ENCODE measurements at places on chromosomes 7 and 10. TPM values are rescaled to one million over a fixed set of nuclear protein-coding genes. Genes with fewer than 3 reads are reported as not detected.

DNA sequence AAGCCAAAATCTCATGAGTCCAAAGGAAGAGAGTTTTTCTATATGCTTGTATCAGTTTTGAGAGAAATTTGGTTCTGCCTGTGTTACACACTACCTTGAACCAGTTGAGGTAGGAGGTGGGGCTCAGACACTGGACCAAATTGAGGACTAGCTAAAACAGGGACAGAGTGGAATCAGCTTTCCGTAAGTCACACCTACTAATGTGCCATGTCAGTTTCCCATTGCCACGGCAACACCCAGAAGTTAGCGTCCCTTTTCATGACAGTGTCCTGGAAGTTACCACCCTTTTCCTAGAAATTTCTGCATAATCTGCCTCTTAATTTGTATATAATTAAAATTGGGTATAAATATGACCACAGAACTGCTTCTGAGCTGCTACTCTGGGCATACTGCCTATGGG is 9.0 kb downstream of the ADK start:
- DNase-seq: no peak

The TLL2 gene
- not detected for total RNA-seq

DNA sequence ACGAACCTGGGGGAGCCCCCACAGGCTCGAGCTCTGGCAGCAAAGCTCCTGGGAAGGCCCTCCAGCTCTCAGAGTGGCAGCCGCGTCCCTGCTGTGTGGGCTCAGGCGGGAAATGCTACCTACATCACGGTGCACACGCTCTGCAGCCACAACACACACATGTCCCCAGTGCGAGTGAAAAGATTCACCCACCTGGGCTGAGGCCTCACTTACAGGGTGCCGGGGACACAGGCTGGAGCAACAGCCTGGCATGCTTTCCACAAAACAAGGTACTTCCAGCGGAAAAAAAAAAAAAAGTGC is 410.4 kb upstream of the FOXK1 start:
- DNase-seq: no peak

The LGI1 gene
- total RNA-seq: not detected

- no peak for DNase-seq
Observed at GRCh38 chr10:66837335-66837734, 88.5 kb upstream of the LRRTM3 start.

The NUTM2E gene
- not detected for total RNA-seq

- DNase-seq: no peak
Observed at GRCh38 chr10:129511758-129512157, 44.7 kb downstream of the MGMT start.

- no peak for DNase-seq
Observed at GRCh38 chr10:33091201-33091600, 133.2 kb upstream of the ITGB1 start.

The ELN gene
- 0.07 TPM for total RNA-seq

DNA sequence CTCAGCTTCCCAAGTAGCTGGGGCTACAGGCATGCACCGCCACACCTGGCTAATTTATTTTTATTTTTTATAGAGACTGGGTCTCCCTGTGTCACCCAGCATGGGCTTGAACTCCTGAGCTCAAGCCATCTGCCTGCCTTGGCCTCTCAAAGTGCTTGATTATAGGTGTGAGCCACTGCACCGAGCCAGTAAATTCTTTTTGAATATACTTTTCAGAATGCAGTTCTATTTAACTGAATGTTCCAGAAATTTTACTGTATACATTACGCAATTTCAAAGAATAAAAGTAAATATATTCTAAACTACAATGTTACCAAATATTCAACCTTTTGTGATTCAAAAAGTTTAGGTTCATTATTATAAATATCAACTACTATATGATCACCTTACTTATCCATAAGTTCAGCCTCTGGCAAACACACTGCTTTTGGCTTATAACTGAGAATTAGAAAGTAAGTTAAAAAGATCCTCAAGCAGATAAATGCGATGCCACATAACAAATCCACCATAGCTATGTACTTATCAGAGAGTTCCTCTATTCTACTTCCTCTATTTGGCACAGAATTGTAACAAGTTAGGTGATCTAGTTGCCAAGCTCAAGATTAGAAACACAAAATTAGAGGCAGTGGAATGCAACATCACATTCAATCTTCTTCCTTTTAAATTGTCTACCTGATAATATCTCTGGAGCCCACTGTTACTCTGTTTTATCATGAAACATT is 118.2 kb downstream of the ANK3 start:
- DNase-seq: no peak

GRCh38 chr10:49350138-49350537 is 45.8 kb downstream of the DRGX start:
- DNase-seq: no peak

DNA sequence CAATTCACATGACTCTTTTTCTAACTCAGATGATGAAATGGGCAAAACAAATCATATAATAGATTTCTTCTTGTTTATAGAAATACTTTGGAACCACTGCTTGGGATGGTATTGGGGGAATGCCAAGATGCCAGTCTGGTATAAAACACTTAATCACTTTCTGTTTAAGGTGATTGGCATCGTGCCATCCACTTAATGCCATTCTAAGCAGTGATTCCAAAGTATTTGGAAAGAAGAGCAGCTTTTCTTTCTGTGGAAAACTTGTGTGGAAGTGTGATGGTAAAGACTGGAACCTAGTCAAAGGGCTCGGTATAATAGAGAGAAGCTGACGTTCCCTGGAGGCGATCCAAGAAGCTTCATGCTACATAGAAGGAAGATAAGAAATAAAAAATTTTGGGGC is 120.6 kb downstream of the TMEM26 start:
- no peak for DNase-seq

The GPR85 gene
- total RNA-seq: not detected

GRCh38 chr7:8228766-8229674 is 32.9 kb downstream of the ICA1 start:
- no peak for DNase-seq

The TMEM178B gene
- total RNA-seq: 0.05 TPM

GRCh38 chr7:106604971-106605370 is 56.0 kb downstream of the CCDC71L start:
- DNase-seq: no peak

GRCh38 chr10:88987243-88987725 is 3.3 kb upstream of the FAS start:
- DNase-seq: peak; percentile 39

The HGF gene
- not detected for total RNA-seq

The RHOBTB1 gene
- not detected for total RNA-seq

DNA sequence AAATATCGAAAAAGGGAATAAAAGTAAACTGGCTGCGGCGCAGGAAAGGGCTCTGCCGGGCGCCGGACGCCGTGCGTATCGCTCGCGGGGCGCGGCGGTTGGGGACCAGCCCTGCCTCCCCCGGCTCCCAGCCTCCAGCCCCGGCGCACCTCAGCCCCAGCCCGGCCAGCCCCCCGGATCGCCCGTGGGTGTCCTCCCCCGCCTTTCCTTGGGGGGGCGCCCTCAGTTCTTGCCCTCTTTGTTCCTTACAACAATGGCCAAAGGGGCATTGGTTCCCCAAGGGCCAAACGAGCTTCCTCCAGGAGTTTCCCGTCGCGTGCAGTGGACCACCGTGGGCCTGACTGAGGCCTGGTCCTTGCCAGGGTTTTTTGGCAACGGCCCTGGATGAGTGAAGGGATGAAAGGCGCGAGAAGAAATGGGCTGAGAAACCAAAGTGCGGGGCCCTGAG is 1.2 kb downstream of the MACROH2A2 start:
- DNase-seq: peak; percentile 41

DNA sequence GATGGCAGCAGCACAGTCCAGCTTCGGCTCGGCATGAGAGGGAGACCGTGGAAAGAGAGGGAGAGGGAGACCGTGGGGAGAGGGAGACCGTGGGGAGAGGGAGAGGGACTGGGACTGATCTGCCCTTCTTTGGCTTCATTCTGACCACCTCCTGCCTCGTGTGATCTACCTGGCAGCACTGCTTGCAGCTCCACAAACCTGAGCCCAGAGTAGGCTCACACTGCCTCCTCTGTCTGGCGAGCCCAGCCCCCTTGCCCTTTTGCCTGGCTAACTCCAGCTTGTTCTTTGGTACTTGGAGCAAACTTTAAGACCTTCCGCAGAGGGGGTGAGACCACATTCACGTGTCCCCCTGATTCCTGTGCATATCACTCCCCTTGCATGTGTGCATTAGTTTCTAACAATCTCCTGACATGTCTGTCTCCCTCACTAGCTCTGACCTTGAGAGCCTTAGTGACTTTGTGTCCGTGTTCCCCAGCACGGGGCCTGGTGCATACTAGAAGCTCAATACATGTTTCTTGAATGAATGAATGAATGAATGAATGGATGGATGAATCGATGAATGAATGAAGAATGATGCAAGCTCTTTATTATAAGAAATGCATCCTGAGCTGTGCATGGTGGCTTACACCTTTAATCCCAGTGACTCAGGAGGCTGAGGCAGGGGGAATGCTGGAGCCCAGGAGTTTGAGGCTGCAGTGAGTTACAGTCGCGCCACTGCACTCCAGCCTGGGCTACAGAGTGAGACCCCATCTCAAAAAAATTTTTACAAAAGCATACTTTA is 31.2 kb downstream of the UBTD1 start:
- no peak for DNase-seq

GRCh38 chr10:25699631-25700030 is 234.4 kb upstream of the MYO3A start:
- DNase-seq: no peak

GRCh38 chr10:102743078-102743587 is 615 bp upstream of the WBP1L start:
- no peak for DNase-seq

GRCh38 chr10:44334621-44335184 is 50.2 kb downstream of the CXCL12 start:
- no peak for DNase-seq

DNA sequence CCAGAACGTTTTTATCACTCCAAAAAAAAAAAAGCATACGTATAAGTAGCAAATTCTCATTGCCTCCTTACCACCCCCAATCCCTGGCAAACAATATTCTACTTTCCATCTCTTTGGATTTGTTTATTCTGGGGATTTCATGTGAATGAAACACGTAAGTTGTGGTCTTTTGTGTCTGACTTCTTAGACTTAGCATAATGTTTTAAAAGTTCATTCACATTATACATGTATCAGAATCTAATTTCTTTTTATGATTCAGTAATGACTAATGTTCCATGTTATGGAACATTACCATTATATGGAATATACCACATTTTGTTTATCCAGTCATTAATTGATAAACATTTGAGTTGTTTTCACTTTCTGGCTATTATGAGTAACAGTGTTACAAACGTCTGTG is 12.5 kb upstream of the KLHL7 start:
- no peak for DNase-seq

DNA sequence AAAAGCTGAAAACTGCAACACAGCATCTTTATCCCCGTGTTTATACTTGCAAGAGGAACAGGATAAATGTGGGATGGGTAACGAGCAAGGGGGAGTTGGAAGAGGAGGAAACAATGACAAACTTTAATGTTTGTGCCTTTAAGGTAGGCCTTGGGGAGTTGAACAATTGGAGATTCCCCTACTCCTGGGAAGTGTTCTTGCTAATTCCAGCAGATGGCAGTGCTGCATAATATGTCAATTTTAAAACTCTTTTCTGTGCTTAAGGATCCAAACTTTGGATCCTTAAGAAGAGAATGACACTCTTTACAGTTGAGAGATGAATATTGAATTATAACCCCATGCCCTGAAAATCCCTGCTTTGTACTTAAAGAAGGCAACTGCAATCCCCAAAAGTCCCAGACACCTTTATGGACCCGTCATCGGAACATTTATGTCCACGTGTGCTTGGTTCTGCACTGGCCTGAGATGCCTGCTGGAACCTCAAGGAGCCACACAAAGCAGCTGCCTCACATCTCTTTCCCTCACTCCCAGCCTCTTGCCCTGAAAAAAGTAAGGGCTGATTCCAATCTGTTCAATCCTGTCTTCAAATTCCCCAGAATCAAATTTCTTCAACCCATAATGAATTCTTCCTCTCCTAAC is 12.0 kb downstream of the IFIT5 start:
- peak; percentile 19 for DNase-seq

The UCMA gene
- total RNA-seq: not detected

- DNase-seq: no peak
Observed at GRCh38 chr10:34420795-34421194, 394.3 kb downstream of the PARD3 start.

DNA sequence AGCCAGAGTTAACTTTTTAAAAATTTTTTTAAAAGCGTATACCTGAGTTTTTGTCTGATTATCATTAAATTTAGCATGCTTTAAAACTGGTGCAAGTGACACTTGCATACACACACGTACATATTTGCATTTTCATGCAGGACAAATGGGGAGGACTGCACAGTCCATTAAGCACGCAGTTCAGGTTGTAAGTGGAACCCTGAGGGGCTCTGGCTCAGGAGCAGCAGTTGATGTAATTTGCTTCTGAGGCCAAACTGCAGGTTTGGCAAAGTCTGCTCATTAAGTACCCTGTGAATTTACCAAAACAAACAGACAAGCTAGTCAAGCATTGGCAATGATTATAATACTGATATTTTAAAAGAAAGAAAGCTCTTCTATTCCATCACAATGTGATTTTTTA is 215.8 kb upstream of the PFKP start:
- no peak for DNase-seq

DNA sequence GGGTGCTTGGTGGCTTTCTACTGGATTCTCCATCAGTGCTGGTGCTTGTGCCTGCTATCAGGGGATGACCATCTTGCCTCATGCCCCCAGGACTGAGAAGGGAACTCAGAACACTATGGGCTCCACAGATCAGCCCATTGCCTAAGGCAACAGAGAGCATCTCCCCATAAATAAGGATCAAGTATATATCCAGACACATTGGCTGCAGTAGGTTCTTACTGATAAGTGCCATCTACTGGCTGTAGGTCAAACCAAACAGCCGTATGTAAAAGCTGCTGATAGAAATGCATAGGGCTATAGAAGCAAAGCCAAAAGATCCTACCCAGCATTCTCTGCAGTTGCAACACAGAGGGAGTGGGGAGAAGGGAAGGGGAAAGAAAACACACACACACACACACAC is 153.7 kb downstream of the CDK14 start:
- no peak for DNase-seq

The IDE gene
- total RNA-seq: 31.2 TPM

The SKIDA1 gene
- not detected for total RNA-seq

GRCh38 chr7:22671177-22671879 is 55.7 kb upstream of the IL6 start:
- no peak for DNase-seq
